ENCODE measurements at places on chromosomes 13 and 19. TPM values are rescaled to one million over a fixed set of nuclear protein-coding genes. Genes with fewer than 3 reads are reported as not detected.

DNA sequence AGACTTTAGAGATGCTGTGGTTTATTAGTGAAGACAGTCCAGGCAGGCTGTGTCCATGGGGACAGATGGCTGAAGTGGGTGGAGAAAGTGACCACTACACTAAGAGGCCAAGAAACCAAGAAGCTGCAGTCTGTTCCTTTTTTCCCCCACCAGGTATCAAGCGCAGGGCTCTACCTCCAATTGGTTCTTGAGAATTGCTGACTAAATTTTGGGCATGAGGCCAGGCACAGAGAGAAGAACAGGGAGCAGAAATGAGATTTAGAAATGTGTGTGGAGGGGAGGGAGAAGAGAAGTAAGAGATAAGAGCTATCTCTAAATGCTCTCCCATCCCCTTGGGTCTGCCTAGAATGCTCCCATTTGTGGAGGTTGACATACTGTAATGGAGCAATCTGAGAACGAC is 12.3 kb upstream of the CYSLTR2 start:
- no peak for DNase-seq

FUT2 gene
- not detected for total RNA-seq

GRCh38 chr13:79710376-79710775 is 229.4 kb downstream of the NDFIP2 start:
- no peak for DNase-seq

GRCh38 chr13:58619396-58620113 is 988.0 kb downstream of the PCDH17 start:
- no peak for DNase-seq

ZNF135 gene
- total RNA-seq: 0.87 TPM

All from NCI-H460 (cell line).